ENCODE measurements at places on chromosomes 12 and 14. TPM values are rescaled to one million over a fixed set of nuclear protein-coding genes. Genes with fewer than 3 reads are reported as not detected.

GRCh38 chr12:75751769-75752471 lies 240.5 kb upstream of the KRR1 start:
- peaks cover 9% of the 10 kb centered on the region for H3K4me1 ChIP-seq
- no peaks in the 10 kb centered on the region for H3K27me3 ChIP-seq
- H3K36me3 ChIP-seq = no peaks in the 10 kb centered on the region
- no peak for DNase-seq
- no peak overlapping the region for H3K27ac ChIP-seq

GRCh38 chr12:66603461-66603860 lies 75.4 kb downstream of the GRIP1 start:
- no peak for DNase-seq
- H3K27ac ChIP-seq = no peak overlapping the region
- H3K27me3 ChIP-seq = no peaks in the 10 kb centered on the region
- H3K4me1 ChIP-seq = no peaks in the 10 kb centered on the region
- no peaks in the 10 kb centered on the region for H3K36me3 ChIP-seq

GRCh38 chr14:87443039-87443438 lies 549.9 kb downstream of the GALC start:
- H3K36me3 ChIP-seq = no peaks in the 10 kb centered on the region
- H3K4me1 ChIP-seq = no peaks in the 10 kb centered on the region
- H3K27ac ChIP-seq = no peak overlapping the region
- H3K4me3 ChIP-seq = no peak overlapping the region
- H3K27me3 ChIP-seq = no peaks in the 10 kb centered on the region

DNA sequence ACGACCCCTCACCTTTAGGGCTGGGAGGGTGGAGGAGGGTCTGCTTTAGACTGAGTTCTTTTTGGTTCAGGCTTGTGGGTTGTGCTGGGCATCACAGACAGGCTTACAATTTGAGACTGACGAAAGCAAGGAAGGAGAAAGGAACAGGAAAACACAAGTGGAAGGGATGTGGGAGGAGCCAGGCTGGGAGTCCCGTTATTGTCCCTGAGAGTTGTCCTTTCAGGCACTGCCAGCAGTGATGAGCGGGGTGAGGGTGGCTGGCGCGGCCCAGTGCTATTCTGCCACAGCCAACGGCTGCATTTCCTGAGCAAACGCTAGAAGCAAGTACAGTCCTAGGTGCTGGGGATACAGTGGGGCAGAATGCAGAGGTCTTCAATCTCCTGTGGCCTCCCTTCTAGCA lies 29.2 kb upstream of the TSPAN9 start:
- no peak overlapping the region for H3K4me3 ChIP-seq
- no peak overlapping the region for H3K27ac ChIP-seq
- DNase-seq = no peak

DNA sequence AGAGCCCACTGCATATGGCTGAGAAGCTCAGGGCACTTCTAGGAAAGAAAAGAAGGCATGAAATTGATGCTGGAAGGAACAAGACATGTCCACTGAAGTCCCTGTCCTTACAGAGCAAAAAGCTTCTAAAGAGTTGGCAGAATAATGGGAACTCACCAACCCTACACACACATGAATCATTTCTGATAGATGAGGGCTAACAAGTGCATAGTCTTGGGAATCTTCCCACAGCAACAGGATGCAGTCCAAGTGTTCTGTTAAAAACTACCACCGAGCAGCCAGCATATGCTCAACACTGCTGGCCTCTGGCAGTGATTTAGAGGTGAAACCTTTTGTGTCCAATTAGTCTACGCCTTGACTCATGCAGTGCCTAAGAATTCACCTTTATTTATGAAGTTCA lies 44.8 kb downstream of the RHOJ start:
- H3K36me3 ChIP-seq = no peaks in the 10 kb centered on the region
- no peak overlapping the region for H3K4me3 ChIP-seq
- H3K27me3 ChIP-seq = no peaks in the 10 kb centered on the region
- H3K27ac ChIP-seq = peak overlapping the region; percentile 30
- DNase-seq = no peak
- peaks cover 11% of the 10 kb centered on the region for H3K4me1 ChIP-seq

DNA sequence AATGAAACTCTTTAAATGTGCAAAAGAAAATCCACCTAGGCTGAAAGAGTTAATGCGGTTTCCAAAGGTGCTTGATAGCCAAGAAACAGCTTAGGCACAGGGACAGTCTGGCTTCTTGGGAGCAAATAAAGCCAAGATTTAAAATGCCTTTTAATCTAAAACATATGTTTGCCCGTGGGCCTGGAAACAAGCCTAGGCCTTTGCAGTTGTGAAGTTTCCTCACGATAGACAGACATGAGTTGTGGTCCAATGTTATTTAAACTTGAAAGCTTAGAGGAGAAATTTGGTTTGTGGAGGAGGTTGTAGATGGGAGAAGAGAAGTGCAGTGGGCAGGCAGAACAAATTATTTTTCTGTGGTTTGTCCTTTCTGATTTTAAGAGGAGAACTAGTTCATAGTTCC lies 29.8 kb downstream of the PROX2 start:
- H3K27me3 ChIP-seq = no peaks in the 10 kb centered on the region
- H3K4me1 ChIP-seq = no peaks in the 10 kb centered on the region
- H3K27ac ChIP-seq = no peak overlapping the region
- H3K4me3 ChIP-seq = no peak overlapping the region

DNA sequence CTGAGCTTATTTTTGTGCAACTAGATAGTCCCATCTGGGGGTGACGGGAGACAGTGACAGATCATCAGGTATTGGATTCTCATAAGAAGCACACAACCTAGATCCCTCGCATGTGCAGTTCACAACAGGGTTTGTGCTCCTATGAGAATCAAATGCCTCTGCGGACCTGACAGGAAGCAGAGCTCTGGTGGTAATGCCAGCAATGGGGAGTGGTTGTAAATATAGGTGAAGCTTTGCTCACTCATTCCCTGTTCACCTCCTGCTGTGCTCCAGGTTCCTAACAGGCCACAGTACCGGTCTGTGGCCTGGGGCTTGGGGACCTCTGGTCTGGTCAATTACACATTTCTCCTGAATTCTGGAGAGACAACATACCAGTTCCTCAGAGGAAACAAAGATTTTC lies 39.0 kb downstream of the GABARAPL1 start:
- H3K36me3 ChIP-seq = no peaks in the 10 kb centered on the region
- H3K4me1 ChIP-seq = no peaks in the 10 kb centered on the region
- no peaks in the 10 kb centered on the region for H3K27me3 ChIP-seq
- H3K4me3 ChIP-seq = no peak overlapping the region
- DNase-seq = no peak
- H3K27ac ChIP-seq = no peak overlapping the region

DNA sequence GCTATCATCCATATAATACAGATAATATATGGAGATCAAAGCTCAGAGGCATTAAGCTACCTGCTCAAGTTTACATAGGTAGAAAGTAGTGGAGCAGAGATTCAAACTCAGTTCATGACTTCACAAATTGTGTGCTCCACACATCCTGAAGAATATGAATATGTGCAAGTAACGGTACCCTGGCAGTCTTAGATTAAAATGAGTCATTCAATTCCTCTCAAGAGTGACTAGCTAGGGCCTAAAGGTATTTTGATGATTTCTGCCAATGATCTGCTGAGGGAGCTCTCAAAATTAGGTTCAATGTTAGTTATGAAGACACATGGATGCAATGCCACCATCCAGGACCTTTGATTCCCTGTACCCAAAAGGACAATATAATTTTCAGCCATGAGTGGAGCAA lies 58.9 kb downstream of the GRIP1 start:
- DNase-seq = no peak
- no peak overlapping the region for H3K4me3 ChIP-seq
- H3K4me1 ChIP-seq = no peaks in the 10 kb centered on the region
- no peaks in the 10 kb centered on the region for H3K36me3 ChIP-seq
- H3K27me3 ChIP-seq = no peaks in the 10 kb centered on the region

DNA sequence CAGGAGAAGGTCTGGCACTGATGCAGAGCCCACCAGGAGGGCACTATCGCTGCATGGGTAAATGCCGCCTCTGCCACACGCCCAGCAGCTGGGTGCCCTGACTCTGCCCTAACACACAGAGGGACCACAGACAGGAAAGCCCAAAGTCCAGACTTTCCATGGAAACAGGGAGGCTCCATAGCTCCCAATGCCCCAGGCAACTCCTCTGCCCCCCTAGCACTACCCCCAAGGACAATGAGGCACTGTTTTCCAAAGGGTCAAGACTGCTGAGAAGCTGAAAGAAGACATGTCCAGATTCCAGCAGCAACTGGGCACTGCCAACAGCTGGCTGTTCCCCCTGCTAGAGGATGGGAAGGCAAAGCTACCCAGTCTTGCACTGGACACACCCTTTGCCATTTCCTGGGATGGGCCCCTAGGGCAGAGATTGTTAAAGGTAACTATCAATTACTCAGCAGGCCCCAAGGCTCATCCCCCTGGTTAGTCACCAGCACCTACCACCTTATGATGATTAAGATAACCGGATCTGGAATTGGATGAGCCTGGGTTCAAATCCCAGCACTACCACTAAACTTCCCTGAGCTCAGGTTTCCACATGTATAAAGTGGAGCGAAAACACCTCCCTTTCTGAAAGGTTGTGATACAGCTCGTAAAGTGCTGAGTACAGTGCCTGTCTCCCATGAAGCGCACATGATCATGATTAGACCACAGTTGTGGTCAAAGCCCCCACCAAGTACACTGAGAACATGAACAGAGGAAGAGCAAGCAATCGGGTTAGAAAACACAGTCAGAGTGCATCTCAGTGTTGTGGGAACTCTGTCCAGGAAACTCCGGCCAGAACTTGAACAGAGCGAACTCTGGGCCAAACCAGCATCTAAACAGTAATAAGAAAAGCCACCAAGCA lies 3.3 kb downstream of the PXN start:
- no peaks in the 10 kb centered on the region for H3K36me3 ChIP-seq
- peak overlapping the region; percentile 96 for H3K27ac ChIP-seq
- DNase-seq = no peak
- H3K4me1 ChIP-seq = peaks cover 83% of the 10 kb centered on the region
- H3K27me3 ChIP-seq = no peaks in the 10 kb centered on the region

DNA sequence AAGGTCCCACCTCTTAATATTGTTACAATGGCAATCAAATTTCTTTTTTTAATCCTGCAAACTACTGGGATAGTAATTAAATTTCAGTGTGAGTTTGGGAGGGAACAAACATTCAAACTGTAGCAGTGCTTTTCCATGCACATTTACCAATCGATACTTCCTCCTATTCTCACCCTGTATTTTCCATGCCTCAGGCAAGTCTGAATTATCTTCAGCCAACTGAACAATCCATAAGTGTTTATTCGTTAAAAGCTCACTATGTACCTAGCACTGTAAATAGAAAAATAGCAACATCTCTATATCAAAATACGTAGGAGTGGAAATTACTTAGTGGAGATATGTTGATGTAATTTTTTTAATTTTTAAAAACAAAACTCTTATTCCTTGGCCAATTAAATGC lies 43.5 kb downstream of the CCDC177 start:
- H3K4me3 ChIP-seq = no peak overlapping the region
- no peaks in the 10 kb centered on the region for H3K36me3 ChIP-seq
- no peak overlapping the region for H3K27ac ChIP-seq
- DNase-seq = no peak
- H3K27me3 ChIP-seq = no peaks in the 10 kb centered on the region

- no peak overlapping the region for H3K4me3 ChIP-seq
- H3K27me3 ChIP-seq = no peaks in the 10 kb centered on the region
- no peak overlapping the region for H3K27ac ChIP-seq
- H3K4me1 ChIP-seq = no peaks in the 10 kb centered on the region
Measured at GRCh38 chr12:22738945-22739344, 114.0 kb downstream of the ETNK1 start.

DNA sequence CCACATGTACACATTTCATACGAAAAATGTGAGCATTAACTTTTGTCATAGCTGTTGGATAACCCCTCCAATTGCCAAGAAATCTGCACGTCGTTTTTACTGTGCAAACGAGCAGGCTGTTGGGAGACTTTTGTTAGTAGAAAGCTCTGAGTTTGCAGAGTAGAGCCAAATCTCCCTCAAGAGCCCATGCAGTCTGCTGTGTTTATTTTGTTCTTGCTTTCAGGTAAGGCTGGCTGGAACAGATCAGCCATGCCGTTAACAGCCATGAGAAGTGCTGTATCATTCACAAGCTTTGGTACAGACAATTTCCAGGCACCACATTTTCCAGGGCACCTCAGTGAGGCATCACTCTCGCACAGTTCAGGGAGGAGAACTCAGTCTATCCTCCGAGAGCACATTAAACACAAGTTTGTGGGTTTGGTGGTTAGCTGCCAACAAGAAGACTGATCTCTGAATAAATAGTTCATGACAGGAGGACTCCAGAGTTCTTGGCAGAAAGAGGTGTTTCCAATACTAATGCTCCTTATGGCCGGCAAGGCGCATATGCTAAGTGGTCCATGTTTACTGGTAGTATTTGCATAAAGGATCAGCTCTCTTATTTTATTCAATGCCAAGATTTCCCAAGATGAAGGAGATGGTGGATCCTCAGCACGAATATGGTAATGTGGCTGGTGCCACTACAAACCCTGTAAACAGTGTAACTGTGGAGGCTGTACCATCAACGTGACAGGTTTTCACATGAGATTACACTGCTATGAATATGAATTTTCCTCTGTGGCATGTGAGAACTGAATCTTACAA lies 30.3 kb upstream of the PELI2 start:
- no peak overlapping the region for H3K27ac ChIP-seq
- no peak for DNase-seq
- H3K4me3 ChIP-seq = no peak overlapping the region
- no peaks in the 10 kb centered on the region for H3K27me3 ChIP-seq
- no peaks in the 10 kb centered on the region for H3K4me1 ChIP-seq
- H3K36me3 ChIP-seq = no peaks in the 10 kb centered on the region

DNA sequence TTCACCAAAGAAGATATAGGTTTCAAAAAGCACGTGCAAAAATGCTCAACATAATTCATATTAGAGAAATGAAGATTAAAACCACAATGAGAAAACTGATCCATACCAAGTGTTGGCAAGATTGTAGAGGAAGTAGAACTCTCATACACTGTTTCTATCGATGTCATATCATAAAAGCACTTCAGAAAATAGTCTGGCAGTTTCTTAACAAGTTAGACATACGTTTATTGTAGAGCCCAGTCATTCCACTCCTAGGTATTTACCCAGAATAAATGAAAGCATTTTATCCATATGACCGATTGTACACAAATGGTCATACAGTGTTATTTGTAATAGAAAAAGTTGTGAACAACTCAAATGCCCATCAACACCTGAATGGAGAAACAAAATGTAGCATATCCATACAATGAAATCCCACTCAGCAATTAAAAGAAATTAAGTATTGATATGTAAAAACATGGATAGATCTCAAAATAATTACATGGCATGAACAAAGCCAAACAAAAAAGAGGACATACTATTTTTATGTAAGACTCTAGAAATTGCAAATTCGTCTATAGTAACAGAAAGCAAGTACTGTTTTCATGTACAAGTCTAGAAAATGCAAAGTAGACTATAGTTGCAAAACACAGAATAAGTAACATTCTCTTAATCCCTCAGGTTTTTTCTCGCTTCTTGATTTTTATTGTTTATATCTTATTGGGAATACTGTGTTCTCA lies 41.0 kb downstream of the USP15 start:
- H3K36me3 ChIP-seq = peaks cover 29% of the 10 kb centered on the region
- no peaks in the 10 kb centered on the region for H3K4me1 ChIP-seq
- H3K4me3 ChIP-seq = no peak overlapping the region
- no peak for DNase-seq
- H3K27me3 ChIP-seq = no peaks in the 10 kb centered on the region
- H3K27ac ChIP-seq = no peak overlapping the region

Gene ERBB3
- total RNA-seq = 13.9 TPM

Gene RNASE3
- total RNA-seq = not detected

Gene GPR65
- 0.32 TPM for total RNA-seq

Gene C12orf75
- total RNA-seq = 2.7 TPM

Gene ANO6
- total RNA-seq = 208 TPM

Gene KRT2
- not detected for total RNA-seq

Gene POTEG
- not detected for total RNA-seq

Gene KLHL33
- total RNA-seq = 0.92 TPM

All from esophagus muscularis mucosa (tissue), 4 donors.